Upper lobe of right lung (tissue), 1 donor: ENCODE measurements at places on chromosomes 2 and 18.

DNA sequence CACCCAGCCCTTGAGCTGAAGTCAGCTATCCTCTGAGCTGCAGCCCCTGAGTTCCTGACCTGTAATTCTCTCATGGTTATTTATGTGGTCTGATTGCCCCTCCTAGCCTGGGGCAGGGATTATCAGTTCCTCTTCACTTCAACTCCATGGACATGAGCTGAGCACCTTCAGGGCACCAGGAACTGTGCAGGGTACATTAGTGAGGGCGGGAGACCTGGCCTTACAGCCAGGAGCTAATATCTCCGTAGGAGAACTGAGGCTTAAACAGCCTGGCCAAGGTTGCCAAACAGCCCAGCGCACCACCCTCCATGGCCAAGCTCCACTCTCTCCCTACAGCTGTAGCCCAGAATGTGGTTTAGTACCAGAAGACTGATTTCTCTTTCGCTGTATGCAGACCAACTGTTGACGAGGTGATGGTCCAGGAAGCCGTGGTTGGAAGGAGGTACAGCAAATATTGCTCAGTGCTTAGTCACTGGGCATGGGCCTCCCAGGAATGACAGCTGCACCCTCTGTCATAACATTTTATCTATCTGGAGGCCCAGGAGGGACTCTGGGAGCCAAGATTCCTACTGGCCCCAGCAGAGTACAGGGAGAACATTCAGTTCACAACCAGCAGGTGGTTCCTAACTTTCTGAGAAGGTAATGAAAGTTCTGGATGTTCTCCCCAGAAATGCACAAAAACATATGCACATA is 228.7 kb upstream of the SIX2 start:
- DNase-seq, result no peak
- H3K27me3 ChIP-seq, result no peaks in the 10 kb centered on the region

GRCh38 chr2:48471048-48471474 is 58.9 kb upstream of the STON1 start:
- no peak for DNase-seq
- peaks cover 25% of the 10 kb centered on the region for H3K36me3 ChIP-seq
- no peak overlapping the region for H3K4me3 ChIP-seq
- no peaks in the 10 kb centered on the region for H3K27me3 ChIP-seq
- no peaks in the 10 kb centered on the region for H3K4me1 ChIP-seq

DNA sequence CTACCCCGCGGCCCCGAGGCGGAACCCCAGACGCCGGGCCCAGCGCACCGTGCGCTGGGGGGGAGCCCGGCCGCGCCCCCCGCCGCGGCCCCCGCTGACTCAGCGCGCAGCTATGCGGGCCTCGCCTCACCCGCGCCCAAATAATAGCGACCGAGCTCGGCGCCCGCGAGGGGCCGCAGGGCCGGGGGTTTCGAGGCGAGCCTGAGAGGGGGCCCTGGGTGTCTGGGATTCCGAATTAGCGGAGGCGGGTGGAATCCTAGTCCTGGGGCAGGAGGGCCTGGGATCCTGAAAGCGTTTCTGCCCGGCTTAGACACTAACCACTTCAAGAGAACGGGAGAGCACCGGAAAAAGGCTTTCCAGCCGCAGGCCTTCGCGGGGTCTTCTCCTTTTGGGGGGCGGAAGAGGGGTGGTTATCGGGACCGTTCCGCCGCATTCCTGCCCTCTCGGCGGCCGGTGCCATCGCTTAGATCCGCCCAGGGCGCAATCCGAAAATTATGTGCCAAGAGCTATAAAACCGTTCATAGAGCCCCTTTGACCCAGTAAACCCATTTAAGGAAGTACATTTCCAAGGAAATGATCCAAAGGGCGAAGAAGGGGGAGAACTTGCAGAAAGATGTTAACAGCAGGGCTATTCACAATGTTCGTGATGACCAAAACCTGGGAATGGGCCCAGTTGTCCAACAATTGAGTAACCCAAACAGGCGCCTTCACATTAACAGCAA is 681 bp upstream of the ROCK2 start:
- peaks cover 31% of the 10 kb centered on the region for H3K4me1 ChIP-seq
- H3K4me3 ChIP-seq, result peak overlapping the region; percentile 77
- peak overlapping the region; percentile 99 for H3K27ac ChIP-seq
- H3K27me3 ChIP-seq, result no peaks in the 10 kb centered on the region

DNA sequence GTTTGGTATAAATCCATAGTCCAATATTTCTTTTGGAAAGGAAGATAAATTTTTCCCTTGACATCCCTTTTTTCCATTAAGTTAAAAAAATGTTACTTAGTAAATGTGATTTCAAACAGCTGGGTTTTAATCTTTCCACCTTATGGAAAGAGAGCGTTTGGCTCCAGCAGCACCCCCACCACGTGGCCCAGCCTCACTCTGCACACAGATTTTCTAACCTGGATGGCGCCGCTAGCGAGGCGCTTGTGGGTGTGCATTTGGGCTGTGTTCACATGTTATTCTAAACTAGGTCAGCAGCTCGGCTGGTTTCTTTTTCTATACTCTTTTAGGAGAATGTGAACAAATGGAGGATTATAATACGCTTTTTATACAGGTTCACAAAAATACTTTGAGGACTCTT is 218.0 kb downstream of the LDLRAD4 start:
- H3K36me3 ChIP-seq, result no peaks in the 10 kb centered on the region
- no peak overlapping the region for H3K4me3 ChIP-seq
- H3K27me3 ChIP-seq, result no peaks in the 10 kb centered on the region
- H3K4me1 ChIP-seq, result peaks cover 8% of the 10 kb centered on the region
- no peak overlapping the region for H3K27ac ChIP-seq

DNA sequence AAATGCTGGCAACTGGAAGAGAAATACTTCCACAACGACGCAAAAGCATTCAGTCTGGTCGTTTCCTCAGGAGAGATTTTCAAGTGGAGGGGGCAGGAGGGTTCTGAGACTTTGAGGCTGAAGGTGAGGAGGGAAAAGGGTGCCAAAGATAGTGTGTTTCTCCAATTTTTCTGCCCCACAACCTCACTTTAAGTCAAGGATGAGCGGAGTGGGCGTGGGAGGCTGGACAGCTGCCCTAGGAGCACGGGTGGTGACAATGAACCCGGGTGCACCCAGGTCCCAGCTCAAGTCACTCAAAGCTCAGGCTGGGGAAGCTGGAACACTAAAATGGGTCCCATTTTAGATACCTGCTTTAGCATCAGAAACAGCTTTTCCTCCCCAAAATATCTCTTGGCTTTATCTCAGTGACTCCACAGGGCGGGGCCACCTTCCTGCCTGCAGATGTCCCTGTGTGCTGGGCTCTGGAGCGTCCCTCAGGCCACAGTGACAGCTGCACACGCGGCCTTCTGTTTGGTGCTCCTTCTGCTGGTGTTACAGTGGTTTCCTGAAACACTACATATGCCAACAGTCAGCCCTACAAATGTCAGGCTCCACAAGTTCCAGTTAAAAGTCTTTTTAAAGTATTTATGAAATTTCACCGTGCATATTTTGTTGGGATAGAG is 1.4 kb upstream of the MBP start:
- no peak overlapping the region for H3K27ac ChIP-seq
- peaks cover 23% of the 10 kb centered on the region for H3K4me1 ChIP-seq
- H3K27me3 ChIP-seq, result no peaks in the 10 kb centered on the region
- peak overlapping the region; percentile 85 for H3K4me3 ChIP-seq
- no peaks in the 10 kb centered on the region for H3K36me3 ChIP-seq
- DNase-seq, result no peak

- no peaks in the 10 kb centered on the region for H3K27me3 ChIP-seq
- no peaks in the 10 kb centered on the region for H3K4me1 ChIP-seq
- no peak overlapping the region for H3K27ac ChIP-seq
- no peak overlapping the region for H3K4me3 ChIP-seq
- H3K36me3 ChIP-seq, result no peaks in the 10 kb centered on the region
Measured at GRCh38 chr2:221775096-221775495, 203.0 kb upstream of the EPHA4 start.

DNA sequence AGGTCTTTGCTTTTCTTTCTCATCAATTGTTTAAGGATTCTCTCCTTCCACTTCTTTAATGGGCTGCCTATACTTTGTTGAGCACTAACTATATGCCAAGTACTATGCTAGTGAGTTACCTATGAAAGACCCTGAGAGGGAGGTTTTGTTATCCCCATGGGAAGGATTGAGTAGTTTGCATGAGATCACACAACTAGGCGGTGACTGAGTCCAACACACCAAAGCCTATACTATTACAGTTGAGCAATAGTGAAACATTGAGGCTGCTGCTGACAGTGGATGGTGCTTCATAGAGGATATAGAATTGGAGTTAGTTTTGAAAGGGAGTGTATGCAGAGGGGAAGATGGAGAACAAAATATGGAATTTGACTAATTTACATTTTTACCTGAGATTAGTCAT is 15.8 kb downstream of the NABP1 start:
- H3K4me3 ChIP-seq, result no peak overlapping the region
- no peaks in the 10 kb centered on the region for H3K27me3 ChIP-seq
- DNase-seq, result no peak
- H3K4me1 ChIP-seq, result peaks cover 21% of the 10 kb centered on the region
- no peaks in the 10 kb centered on the region for H3K36me3 ChIP-seq

DNA sequence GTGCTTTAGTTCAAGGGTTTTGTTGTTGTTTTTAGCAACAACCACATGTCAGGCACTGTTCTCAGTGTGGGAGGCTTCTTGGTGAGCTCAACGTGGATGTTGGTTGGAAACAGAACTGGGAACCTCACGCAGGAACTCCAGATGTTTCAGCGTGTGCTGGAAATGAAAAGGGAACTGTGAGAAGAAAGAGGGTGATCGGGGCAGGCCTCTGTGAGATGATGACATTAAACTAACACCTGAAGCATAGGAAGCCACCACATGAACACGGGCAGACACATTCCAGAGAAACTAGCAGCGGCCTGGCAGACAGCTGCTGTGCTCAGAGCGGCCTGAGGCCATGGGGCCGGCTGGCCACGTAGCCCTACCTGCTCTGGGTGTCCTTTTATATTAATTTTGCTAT is 66.4 kb downstream of the COA5 start:
- DNase-seq, result no peak
- H3K27ac ChIP-seq, result no peak overlapping the region
- H3K4me3 ChIP-seq, result no peak overlapping the region
- H3K4me1 ChIP-seq, result no peaks in the 10 kb centered on the region

- no peak for DNase-seq
- H3K4me3 ChIP-seq, result no peak overlapping the region
- H3K27ac ChIP-seq, result no peak overlapping the region
- H3K4me1 ChIP-seq, result peaks cover 12% of the 10 kb centered on the region
Measured at GRCh38 chr2:45166229-45166890, 157.1 kb upstream of the SIX2 start.

GRCh38 chr2:54114936-54115283 is 505 bp upstream of the ACYP2 start:
- no peaks in the 10 kb centered on the region for H3K36me3 ChIP-seq
- peak overlapping the region; percentile 85 for H3K4me3 ChIP-seq
- H3K27ac ChIP-seq, result peak overlapping the region; percentile 100
- peaks cover 5% of the 10 kb centered on the region for H3K4me1 ChIP-seq

DNA sequence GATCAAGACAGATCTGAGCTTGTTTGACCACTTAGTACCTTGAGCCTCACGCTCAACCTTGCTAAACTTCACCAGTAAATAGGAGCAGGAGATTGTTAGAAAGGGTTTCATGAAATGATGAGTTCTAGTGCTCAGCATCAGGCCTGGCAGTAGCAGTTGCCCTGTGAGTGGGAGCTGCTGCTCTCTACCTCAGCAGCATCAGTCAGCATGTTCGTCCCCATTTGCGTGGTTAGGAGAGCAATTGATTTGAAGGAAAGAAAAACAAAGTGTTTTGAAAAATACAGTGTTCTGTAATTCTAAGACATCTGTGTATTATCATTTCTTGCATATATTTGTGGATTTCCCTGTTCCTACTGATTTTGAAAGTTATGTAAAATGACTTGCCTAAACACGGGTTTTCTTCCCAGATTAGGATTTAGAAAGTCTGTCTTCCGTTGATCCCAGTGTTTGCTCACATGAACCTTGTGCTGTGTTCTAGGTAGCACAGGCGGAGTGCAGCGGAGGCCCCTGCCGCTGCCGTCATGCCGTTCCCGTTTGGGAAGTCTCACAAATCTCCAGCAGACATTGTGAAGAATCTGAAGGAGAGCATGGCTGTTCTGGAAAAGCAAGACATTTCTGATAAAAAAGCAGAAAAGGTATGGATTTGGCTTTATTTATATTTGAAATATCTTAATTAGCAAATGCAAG is 47.0 kb downstream of the CAB39 start:
- peaks cover 44% of the 10 kb centered on the region for H3K36me3 ChIP-seq
- H3K27ac ChIP-seq, result no peak overlapping the region
- no peaks in the 10 kb centered on the region for H3K27me3 ChIP-seq
- no peak overlapping the region for H3K4me3 ChIP-seq
- H3K4me1 ChIP-seq, result peaks cover 47% of the 10 kb centered on the region
- no peak for DNase-seq

DNA sequence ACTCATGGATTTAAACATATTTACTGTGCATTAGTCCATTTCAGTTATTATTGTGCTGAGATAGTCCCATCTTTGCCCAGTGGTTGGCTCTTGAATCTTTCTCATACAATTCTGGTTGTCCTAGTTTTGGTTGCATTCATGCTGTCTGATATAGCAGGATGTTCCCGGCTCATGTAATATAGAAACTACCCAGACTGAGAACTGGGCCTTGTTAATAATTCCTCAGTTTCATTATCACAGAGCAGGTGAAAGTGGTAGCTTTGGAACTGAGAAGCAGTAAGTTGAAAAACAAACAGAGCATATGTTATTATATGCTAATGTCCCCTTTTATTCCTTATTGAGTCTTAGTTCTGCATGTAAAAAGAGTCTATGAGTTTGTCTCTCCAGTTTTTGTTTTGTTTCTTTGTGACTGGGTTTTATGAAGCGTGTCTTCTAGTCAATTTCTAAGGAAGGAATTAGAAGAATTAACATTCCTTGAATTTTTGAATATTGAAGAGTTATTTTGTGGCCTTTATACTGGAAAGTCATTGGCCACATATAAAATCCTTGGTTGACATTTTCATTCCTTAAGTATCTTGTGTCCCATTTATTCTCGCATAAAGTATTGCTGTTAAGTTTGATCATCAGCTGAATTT is 43.3 kb downstream of the EIF5B start:
- no peaks in the 10 kb centered on the region for H3K4me1 ChIP-seq
- DNase-seq, result no peak
- H3K4me3 ChIP-seq, result no peak overlapping the region
- H3K36me3 ChIP-seq, result peaks cover 87% of the 10 kb centered on the region
- H3K27ac ChIP-seq, result no peak overlapping the region

DNA sequence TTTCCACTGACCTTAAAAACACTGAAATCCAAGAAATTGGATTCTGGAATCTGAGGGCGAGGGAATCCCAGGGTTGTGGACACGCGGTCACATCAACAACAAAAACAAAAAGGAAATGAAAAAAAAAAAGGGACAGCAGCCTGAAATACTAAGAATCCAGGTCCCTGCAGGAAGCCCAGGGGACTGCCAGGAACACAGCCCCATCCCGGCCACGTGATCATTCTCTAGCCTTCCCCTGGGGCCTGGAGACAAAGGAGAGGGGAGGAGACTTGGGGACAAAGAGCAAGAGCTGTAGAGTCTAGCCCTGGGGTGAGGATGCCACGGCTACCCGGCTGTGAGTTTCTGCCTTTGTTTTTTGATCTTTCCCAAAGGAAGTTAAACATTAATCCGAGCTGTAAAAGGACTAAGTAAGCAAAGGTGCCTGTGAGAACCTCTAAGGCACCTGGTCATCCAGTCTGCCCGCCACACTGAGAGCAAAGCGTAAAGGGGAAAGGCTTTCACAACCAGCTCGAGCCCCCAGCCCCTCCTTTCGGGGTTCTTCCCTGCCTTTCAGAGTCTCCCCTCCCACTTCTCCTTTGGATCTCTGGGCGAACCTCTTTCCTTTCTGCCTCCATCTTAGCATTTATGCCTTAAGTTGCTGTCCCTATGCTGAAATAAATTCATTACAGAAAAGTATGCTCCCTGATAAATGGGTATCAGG is 57.9 kb upstream of the MSH2 start:
- peaks cover 6% of the 10 kb centered on the region for H3K4me1 ChIP-seq
- H3K27ac ChIP-seq, result peak overlapping the region; percentile 86
- H3K27me3 ChIP-seq, result no peaks in the 10 kb centered on the region
- DNase-seq, result peak; percentile 84
